Cardiac atrium fibroblast (primary cell): ENCODE measurements at places on chromosomes 2 and 18. TPM values are rescaled to one million over a fixed set of nuclear protein-coding genes. Genes with fewer than 3 reads are reported as not detected.

The RESP18 gene
- not detected in 2 replicates for total RNA-seq

The LDLRAD4 gene
- total RNA-seq: not detected in 2 replicates

The CGREF1 gene
- 11.6 and 28.2 TPM in 2 replicates for total RNA-seq

The PLCD4 gene
- 0.49 and 1.3 TPM in 2 replicates for total RNA-seq
